ENCODE measurements at places on chromosomes 11 and 22.
A peak's percentile ranks its signal among the peaks of the same experiment; 100 is the strongest.

DNA sequence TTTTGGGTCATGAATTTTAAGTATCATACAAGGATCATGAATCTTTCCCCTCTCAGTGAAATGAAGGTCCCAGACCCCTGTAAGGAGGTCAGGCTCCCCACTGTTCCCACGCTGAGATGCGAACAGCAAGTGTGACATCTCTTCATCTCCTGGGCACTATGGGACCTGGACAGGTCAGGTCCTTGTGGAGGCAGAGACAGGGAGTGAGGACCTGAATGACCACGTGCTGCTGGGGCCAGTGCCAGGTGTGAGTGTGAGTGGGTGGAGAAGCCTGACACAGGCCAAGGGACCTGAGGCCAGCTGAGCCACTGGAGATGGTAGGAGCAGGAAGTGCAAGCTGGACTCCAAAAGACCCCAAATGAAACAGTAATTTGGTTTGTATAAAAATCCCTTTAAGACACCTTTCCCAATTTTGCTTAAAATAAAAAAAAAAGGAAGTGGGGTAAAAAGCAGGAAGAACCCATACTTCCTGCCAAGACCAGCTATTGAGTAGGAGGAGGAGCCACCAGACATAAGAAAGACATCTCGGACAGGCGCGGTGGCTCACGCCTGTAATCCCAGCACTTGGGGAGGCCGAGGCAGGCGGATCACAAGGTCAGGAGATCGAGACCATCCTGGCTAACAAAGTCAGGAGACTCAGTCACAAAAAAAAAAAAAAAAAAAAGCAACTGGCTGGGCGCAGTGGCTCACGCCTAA is 35.4 kb upstream of the SERPIND1 start:
- H3K4me3 ChIP-seq, result no peak overlapping the region
- no peaks in the 10 kb centered on the region for H3K4me1 ChIP-seq
- H3K27ac ChIP-seq, result no peak overlapping the region
- H3K36me3 ChIP-seq, result peaks cover 18% of the 10 kb centered on the region
- DNase-seq, result no peak
- H3K27me3 ChIP-seq, result no peaks in the 10 kb centered on the region

DNA sequence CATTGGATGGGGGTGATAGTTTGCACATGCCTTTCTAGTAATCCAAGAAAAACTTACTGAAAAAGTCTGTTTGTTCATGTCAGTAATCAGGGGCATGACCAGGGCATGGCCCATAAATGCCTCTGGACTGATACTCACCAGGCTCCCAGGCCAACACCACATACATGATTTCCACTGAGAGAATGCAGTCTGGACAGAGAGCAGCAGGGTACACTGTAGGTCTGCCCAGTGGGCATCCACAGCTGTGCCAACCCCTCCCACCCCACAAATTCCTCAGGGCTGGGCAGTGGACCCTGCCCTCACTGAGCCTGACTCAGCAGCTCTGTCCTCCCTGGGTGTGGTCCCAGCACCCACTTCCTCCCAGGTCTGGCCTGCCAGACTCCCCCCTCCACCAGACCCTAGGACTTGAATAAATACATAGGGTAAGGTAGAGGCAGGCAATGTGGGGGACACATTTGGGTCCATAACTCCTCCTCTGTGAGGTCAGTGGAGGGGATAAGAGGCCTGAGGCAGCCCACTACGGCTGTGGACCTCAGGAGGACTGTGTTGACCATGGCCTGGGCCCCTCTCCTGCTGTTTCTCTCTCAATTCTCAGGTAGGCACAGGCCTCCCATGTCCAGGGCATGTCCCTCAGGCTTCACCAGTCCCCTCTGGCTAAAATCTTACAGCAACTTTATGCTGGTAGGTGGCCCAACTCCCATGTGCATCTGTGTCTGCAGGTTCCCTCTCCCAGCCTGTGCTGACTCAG is 92.2 kb upstream of the TOP3B start:
- no peak overlapping the region for H3K27ac ChIP-seq
- no peaks in the 10 kb centered on the region for H3K36me3 ChIP-seq
- no peak overlapping the region for H3K4me3 ChIP-seq

GRCh38 chr11:116718955-116719501 is 53.8 kb downstream of the BUD13 start:
- no peaks in the 10 kb centered on the region for H3K27me3 ChIP-seq
- H3K4me3 ChIP-seq, result no peak overlapping the region
- no peak overlapping the region for H3K27ac ChIP-seq
- no peaks in the 10 kb centered on the region for H3K36me3 ChIP-seq

DNA sequence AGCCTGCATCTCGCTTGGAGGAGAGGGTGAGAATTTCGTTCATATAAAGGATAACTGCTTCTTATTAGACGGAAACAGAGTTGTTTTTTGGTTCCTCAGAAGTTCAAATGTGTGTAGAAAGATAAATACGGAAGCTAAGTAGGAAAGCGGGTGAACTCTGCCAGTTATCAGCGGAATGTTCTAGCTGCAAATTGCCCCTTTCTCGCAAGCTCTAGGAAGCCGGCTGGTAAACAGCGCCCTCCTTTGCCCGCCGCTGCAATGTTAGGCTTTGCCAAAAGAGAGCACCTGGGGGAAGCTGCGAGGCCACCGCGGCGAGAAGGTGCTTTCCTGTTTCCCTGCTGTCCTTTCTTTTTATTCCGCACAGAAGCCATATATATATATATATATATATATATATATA is 67.0 kb downstream of the IGLL5 start:
- peaks cover 55% of the 10 kb centered on the region for H3K4me1 ChIP-seq
- no peak overlapping the region for H3K4me3 ChIP-seq
- H3K27ac ChIP-seq, result no peak overlapping the region

DNA sequence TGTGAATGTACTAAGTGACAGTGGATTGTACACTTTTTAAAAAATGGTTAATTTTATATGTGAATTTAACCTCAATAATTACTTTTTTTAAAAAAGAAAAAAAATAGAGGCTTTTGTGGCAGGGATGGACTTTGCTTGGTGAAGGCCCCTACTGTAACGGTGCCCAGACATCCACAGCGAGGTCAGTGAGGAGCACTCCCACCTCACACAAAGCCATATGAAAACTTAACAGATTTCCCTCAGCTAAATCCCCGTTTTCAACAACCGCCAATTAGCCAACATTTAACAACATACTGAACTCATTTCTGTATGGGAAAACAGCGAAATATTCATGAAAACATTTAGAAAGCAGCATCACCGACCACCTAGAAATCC is 642 bp upstream of the C11orf58 start:
- H3K4me3 ChIP-seq, result peak overlapping the region; percentile 70
- H3K27ac ChIP-seq, result peak overlapping the region; percentile 59
- no peaks in the 10 kb centered on the region for H3K27me3 ChIP-seq
- peaks cover 35% of the 10 kb centered on the region for H3K4me1 ChIP-seq

DNA sequence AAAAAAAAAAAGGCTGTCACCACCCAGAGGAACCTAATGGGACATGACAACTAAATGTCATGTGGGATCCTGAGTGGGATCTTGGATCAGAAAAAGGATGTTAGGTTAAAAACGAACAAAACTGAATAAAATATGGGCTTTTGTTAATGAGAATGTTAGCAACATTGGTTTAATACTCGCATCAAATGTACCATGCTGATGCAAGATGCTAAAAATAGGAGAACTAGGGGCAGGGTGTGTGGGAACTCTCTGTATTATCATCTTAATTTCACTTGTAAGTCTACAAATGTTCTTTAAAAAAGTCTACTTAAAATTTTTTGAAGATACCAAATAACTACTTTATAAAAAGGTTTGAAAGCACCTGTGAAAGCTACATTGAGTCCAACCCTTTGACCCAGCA is 88.8 kb upstream of the PRR5 start:
- H3K36me3 ChIP-seq, result no peaks in the 10 kb centered on the region
- no peaks in the 10 kb centered on the region for H3K4me1 ChIP-seq
- H3K27ac ChIP-seq, result no peak overlapping the region
- no peaks in the 10 kb centered on the region for H3K27me3 ChIP-seq
- DNase-seq, result no peak

- no peak overlapping the region for H3K27ac ChIP-seq
- H3K36me3 ChIP-seq, result no peaks in the 10 kb centered on the region
- H3K4me1 ChIP-seq, result no peaks in the 10 kb centered on the region
- H3K4me3 ChIP-seq, result no peak overlapping the region
- H3K27me3 ChIP-seq, result no peaks in the 10 kb centered on the region
Measured at GRCh38 chr11:91222830-91223229, 1000.0 kb upstream of the CHORDC1 start.

DNA sequence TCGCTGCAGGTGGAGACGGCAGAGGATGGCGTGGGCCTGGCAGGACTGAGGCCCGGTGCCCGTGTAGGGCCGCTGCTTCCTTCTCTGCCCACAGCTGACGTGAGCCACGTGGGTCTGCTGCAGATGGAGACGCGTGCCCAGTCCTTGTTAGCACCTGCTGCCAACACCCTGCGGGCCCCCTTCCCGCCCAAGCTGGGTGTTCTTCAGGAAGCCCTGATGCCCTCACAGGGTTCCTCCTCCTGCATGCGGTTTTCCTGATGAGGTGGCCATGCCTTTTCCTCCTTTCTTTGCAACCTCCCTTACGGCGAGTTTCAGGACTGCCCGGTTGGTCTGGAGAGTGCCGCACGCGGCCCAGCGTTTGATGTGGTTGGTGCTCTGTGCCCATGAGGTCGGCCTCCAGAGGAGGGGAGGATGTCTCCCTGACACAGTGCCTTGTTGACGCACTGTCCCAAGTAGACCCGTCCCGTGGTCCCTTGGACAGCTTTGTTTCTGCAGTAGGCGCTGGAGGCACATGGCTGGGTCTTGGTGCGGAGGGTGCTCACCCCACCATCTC is 44.7 kb downstream of the AP2A2 start:
- no peak overlapping the region for H3K4me3 ChIP-seq
- no peak overlapping the region for H3K27ac ChIP-seq
- no peak for DNase-seq
- no peaks in the 10 kb centered on the region for H3K27me3 ChIP-seq
- H3K4me1 ChIP-seq, result no peaks in the 10 kb centered on the region

- peak overlapping the region; percentile 74 for H3K27ac ChIP-seq
- H3K27me3 ChIP-seq, result no peaks in the 10 kb centered on the region
- peak; percentile 87 for DNase-seq
- H3K36me3 ChIP-seq, result peaks cover 29% of the 10 kb centered on the region
- H3K4me1 ChIP-seq, result peaks cover 26% of the 10 kb centered on the region
Measured at GRCh38 chr11:58524232-58525036, 16.5 kb upstream of the OR5B21 start.

DNA sequence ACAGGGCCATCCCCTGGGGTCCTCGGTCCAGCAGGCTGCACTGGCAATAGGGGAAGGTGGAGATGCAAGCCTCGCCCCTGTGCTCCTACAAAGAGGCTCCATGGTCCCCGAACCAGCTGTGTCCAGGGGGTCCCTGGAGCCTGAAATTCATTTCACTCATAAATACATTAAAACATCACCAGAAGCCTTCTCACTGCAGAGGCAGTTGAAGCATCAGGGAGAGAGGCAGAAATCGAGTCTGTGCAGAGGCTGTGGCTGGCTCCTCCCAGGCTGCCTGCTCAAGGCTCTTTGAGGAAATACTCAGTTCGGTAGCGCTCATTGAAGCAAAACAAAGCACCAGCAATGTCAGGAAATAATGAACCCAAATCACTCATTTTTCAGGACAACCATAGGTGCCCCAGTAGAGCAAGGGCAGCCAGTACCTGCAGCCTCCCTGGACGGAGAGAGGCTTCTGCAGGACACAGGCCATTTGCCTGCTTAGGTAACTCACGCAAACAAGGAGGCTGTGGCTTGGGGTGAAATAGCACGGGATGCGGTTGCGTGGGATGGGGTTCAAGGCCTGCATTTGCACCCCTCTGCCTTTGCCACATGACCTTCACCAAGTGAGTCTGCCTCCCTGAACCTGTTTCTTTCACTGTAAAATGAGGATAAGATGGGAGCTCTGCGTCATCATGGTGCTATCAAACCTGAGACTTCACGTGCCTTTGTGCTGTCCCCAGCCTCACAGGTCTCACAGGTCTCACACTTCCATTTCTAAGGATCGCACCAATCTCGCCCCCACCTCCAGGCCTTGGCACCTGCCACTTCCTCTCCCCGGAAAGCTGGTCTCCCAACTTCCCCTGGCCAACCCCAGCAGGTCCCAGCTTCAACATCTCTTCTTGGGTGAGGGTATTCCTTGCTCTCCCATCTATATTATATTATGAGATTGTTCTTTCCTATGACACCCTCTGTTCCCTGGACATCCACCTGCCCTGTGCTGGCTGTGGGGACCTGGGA is 84.3 kb upstream of the SHISAL1 start:
- H3K4me1 ChIP-seq, result no peaks in the 10 kb centered on the region
- no peak for DNase-seq
- no peaks in the 10 kb centered on the region for H3K36me3 ChIP-seq
- H3K27ac ChIP-seq, result no peak overlapping the region

DNA sequence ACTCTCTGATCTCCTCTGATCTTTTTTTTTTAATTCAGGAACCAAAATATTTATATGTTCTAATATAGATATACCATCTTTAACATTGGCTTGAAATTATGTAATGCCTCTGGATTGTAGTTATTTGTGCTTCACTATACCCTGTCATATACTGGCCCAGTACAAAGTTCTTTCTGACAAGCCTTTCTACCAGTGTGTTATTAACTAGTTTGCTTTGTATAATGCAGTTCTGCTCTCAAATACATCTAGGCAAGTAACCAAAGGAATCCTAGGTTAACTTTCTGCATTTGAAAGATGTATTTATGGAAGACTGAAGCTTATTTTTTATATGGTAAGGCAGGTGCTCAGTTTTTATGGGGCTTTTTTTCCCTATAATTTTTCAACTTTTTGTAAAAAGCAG is 36.1 kb downstream of the ARHGEF12 start:
- no peak for DNase-seq

All from Karpas-422 (cell line).